EH (cell line): ENCODE measurements at places on chromosomes 11 and 22.

- DNase-seq = no peak
Measured at GRCh38 chr11:82843057-82843795, 57.0 kb downstream of the PRCP start.

GRCh38 chr11:127379686-127380085 lies 379.1 kb upstream of the KIRREL3 start:
- DNase-seq = no peak

DNA sequence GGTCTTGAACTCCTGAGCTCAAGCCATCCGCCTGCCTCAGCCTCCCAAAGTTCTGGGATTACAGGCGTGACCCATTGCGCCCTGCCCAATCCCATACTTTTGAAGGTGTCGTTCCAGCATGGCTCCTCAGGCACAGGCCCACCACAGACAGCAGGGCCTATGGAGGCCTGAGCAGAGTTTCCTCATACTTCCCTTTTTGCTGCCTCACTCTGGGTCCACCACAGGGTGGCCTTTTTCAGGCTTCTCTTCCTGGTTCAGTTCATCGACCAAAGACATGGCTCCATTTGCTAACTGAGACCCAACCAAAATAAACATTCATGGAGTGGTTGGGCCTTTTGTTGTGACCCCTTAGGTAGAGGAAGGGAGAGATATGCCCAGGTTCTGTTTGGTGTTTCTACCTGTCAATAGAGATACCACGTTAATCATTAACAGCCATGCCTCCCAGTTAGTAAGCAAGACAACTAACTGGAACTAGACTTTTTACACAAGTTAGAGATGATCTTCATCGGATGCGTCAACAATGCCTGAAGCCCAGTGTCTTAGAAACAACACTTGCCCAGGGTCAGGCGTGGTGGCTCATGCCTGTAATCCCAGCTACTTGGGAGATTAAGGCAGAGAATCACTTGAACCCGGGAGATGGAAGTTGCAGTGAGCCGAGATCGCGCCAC lies 35.1 kb downstream of the TRIOBP start:
- DNase-seq = peak; percentile 23

DNA sequence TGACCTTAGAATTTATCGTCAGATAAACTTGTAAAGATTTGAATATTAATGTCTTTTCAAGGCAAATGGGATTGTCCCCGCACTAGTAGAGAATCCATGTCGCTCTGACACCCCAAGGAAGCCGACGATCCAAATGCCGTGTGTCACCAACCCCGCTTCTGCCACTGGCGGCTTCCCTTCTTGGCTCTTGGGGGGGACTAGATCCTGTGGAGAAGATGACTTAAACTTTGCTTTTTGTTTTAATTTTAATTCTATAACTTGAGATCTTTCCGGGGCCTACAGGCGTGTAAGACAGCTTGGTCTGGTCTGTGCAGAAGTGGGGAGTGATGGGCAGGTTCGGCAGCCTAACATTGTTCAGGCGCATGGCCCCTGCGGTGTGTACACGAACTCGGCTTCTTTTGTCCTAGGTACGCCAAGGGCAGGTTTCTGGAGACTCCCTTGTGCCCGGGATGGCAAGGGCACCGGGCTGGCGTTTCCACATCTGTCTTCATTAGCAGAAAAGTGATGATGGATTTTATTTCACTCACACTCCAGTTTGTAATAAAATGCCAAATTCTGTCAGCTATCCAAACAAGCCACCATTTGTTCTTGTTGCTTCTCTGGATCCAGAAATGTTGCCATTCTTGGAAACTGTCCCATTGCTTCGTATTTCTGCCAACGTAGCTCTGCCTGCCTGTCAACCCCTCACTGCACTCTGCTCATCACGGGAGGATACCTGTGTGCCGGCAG lies 6.7 kb downstream of the YDJC start:
- DNase-seq = no peak
